H1 (cell line): ENCODE measurements at places on chromosomes 3 and 15.

GRCh38 chr3:59043391-59043790 lies 6.4 kb downstream of the CFAP20DC start:
- DNase-seq: no peak

DNA sequence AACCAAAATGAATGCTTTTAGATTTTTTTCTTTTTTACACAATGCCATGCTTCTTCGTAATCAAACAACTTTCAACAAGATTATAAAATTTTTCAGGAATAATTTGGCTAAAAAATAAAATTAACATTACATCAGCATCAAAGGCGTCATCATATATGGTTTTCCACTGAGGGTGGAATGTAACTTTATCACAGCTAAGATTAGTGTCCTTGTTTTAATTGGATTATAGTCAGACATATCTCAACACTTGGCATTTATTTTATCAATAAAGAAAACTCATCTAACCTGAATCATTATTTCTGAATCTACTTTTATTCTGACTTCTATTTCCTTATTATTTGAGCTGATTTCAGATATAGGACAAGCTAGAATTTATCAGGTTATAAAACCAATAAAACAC lies 1.6 kb downstream of the NRG4 start:
- no peak for DNase-seq

DNA sequence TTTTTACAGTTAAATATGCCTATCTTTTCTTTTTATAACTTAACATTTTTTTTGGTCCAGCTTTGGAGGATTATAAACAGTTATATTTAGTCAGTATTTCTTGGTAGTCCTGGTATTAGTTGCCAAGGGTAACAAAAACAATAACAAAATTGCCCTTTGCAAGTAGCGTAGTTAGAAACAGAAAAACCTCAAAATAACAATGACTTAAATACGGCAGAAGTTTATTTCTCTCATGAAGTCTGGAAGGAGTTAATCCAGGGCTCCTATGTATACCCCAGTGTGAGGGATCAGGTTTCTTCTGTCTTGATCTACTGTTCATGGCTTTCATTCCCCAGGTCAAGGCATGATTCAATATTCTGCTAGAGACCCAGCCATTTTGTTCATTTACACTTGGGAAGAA lies 14.1 kb upstream of the MYH15 start:
- no peak for DNase-seq

DNA sequence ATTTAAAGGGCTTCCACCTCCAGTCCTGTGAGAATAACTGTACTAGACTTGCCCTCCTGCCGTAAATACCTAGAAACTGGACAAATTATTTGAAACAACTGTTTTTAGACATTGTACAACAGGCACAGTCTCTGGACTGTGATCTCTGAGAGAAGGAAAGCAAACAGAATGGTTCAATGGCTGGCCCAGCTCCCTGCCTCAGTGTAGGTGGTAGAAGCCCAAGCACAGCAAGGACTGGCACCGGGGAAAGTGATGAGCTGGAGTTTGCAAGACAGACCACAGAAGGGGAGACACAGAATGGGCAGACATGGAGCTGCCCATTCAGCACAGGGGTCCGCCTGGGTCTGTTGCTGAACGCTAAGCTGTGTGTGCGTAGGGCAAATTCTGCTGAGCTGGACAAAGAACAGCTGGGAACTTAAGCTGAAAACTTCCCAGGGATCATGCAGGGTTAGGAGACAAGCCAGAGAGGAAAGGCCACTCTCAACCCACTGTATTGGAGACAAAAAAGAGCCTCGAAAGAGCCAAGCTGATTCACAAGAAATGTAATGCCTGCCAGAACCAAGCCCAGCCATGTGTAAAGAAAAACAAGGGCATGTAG lies 52.6 kb upstream of the SEC61A1 start:
- no peak for DNase-seq

- DNase-seq: no peak
Observed at GRCh38 chr3:76199382-76199781, 414.0 kb upstream of the ZNF717 start.

DNA sequence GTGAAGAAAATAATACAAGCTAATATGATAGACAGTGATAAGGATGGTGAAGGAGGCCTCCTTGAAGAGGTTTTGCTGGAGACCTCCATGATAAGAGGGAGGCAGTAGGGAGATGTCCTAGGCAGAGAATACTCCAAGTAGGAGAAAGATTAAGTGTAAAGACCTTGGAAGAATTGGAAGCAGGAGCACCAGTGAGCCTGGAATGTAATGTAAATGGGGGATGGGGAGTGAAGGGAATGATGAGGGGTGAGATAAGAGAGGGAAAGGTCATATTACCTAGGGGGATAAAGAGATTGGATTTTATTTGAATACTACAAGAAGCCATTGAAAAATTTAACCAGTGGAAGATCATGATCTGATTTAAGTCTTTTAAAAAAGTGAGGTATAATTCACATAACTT lies 41.7 kb upstream of the ARL14 start:
- DNase-seq: no peak

GRCh38 chr15:70466305-70466704 lies 297.1 kb downstream of the UACA start:
- DNase-seq: no peak

DNA sequence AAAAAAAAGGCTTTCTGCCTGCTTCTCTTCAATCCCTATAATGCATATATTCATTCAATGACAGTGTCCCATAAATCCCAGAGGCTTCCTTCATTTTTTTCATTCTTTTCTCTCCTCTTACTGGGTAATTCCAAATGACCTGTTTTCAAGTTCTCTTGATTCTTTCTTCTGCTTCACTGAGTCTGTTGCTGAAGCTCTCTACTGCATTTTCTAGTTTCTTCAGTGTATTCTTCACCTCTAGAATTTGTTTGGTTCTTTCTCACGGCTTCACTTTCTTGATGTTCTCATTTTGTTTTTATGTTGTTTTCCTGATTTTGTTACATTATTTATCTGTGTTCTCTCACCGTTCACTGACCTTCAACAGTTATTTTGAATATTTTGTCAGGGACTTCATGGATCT lies 141.6 kb downstream of the SCAPER start:
- DNase-seq: no peak
